Lower leg skin (tissue), 4 donors: ENCODE measurements at places on chromosomes 3 and 15.

DNA sequence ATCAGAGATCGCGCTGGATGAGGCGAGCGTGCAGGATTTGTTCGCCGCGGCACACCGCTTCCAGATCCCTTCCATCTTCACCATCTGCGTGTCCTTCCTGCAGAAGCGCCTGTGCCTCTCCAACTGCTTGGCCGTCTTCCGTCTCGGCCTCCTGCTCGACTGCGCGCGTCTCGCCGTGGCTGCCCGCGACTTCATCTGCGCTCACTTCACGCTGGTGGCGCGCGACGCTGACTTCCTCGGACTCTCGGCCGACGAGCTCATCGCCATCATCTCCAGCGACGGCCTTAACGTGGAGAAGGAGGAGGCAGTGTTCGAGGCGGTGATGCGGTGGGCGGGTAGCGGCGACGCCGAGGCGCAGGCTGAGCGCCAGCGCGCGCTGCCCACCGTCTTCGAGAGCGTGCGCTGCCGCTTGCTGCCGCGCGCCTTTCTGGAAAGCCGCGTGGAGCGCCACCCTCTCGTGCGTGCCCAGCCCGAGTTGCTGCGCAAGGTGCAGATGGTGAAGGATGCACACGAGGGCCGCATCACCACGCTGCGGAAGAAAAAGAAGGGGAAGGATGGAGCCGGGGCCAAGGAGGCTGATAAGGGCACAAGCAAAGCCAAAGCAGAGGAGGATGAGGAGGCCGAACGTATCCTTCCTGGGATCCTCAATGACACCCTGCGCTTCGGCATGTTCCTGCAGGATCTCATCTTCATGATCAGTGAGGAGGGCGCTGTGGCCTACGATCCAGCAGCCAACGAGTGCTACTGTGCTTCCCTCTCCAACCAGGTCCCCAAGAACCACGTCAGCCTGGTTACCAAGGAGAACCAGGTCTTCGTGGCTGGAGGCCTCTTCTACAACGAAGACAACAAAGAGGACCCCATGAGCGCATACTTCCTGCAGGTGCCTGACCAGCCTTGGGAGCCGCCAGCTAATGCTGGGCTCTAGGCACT is 819 bp downstream of the KLHL40 start:
- no peak for DNase-seq

- DNase-seq, result no peak
These were observed 175.2 kb downstream of the ALDH1A2 start for GRCh38 chr15:57890351-57890750.

DNA sequence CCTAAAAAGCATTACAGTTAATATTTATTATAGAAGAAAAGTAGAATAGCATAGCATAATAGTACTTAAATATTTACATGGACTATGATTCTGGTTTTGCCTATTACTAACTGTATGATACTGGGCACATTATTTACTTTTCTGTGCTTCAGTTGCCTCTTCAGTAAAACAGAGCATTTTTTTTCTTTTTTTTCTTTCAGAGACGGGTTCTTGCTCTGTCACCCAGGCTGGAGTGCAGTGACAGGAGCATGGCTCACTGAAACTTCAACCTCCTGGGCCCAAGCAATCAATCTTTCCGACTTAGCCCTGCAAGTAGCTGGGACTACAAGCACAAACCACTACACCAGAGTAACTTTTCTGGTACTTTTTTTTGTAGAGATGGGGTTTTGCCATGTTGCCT is 47.0 kb downstream of the GYG1 start:
- DNase-seq, result no peak

GRCh38 chr15:27238209-27238608 is 267.2 kb downstream of the GABRG3 start:
- DNase-seq, result no peak

DNA sequence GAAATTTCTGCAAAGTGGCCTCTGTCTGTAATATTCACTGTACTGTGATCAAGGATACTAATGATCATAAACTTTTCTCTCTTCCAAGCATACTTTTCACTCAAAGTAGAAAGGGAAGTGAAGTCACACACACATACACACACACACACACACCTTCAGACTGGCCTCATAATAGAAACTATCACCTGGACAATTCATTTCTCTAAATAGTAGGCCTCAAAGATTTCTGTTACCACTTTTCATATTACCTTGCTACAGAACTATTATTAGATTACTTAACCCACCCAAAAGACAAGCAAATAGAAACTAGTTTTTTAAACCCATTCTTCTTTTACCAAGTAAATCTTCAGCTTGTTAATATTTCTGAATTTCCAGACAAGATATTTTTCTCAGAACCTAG is 12.2 kb downstream of the CPB1 start:
- no peak for DNase-seq
